ENCODE measurements at places on chromosomes 3 and 15.

- DNase-seq = no peak
These were observed 23.0 kb downstream of the LIMD1 start for GRCh38 chr3:45617430-45618080.

DNA sequence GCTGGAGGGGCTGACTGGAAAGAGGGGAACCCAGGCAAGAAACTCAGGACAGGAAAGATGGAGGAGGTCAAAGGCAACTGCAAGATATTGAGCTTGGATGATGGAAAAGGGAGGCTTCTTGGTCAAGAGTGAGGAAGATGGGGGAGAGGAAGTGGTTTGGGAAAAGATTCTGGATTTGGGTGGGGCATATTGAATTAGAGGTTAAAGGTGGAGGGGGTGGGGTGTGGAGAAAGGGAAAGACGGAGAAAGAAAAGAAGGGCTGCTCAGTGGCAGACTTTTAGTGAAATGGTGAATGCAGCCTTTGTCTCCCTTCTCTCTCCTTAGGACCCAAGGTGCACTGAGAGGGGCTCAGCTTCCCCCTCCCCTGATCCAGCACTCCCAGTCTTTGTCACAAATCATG lies 655 bp upstream of the FAM3D start:
- DNase-seq = no peak

- no peak for DNase-seq
These were observed 86.1 kb downstream of the TJP1 start for GRCh38 chr15:29736012-29736743.

DNA sequence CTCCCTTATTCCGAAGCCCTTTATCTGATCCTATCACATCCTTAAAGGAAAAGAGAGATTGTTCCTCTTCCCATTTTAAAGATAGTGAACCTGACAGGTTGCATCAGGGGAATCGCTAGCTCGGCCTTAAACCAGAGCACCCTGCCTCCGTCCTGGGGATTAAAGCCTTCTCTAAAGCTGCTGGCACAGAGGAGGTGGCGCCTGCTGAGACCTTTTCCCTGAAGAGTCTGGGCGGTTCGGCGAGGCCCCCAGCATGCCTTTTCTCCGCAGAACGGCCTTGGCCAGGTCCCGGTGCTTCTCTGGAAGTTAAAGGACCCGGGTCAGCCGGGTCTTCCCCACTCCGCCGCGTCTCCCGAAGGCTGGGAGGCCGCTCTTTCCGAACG lies 593 bp downstream of the FAM219B start:
- DNase-seq = peak; percentile 29

- no peak for DNase-seq
These were observed 2.3 kb downstream of the LRRC28 start for GRCh38 chr15:99253381-99254090.

DNA sequence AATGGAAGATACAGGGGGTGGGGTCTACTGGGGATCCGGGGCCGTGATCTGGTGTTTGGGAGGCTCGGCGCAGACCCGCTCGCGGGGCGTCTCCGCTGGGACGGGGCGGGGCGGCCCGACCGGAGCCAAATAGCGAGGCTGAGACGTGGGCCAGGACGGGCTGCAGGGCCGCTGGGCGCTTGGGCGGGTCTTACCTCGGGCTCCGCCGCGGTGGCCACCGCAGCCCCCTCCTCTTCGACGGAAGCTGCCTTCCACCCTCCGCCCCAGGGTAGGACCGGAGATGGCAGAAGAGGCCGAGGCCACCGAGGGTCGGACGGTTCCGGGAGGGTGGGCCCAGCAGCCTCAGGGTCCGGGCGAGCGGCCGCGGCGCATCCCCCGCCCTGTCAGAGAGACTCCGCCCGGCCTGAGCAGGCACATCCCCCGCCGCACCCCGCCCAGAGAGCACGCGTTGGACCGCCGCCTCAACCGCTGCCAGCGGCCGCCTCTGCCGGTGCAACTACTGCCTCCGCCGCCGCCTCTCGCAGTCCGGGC lies 399 bp downstream of the MYO9A start:
- DNase-seq = peak; percentile 41

- no peak for DNase-seq
These were observed 1.9 kb downstream of the TKT start for GRCh38 chr3:53253707-53254508.

DNA sequence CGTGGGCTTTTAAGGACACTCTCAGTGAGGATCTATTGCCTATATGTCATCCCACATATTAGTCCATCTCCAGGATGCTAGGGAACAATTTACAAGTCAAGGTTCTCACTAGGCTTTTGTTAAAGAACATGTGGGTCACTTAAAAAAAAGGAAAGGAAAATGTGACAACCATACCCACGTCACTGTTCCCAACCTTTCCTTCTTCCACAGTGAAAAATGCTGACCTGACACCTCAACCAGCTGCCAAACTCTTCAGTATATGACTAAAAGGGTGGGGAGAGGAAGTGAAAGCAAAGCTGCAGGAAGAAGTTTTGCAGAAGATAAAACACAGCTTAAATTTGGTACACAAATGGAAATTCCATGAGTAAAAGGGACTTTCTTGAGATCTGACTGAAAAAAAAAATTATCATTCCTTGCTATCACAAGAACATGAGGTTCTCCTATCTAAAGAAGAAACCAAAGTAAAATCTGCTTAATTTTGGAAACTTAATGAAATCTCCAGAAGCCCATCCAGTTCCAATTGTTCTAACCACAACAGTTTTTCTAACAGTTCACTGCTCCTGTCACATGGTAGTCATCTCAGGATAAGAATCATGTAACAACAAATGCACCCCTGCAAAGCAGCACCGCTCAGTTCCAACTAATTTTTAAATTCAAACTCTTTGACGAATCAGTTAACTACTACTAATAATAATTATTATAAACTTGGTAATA lies 117.0 kb upstream of the TSPAN3 start:
- no peak for DNase-seq

DNA sequence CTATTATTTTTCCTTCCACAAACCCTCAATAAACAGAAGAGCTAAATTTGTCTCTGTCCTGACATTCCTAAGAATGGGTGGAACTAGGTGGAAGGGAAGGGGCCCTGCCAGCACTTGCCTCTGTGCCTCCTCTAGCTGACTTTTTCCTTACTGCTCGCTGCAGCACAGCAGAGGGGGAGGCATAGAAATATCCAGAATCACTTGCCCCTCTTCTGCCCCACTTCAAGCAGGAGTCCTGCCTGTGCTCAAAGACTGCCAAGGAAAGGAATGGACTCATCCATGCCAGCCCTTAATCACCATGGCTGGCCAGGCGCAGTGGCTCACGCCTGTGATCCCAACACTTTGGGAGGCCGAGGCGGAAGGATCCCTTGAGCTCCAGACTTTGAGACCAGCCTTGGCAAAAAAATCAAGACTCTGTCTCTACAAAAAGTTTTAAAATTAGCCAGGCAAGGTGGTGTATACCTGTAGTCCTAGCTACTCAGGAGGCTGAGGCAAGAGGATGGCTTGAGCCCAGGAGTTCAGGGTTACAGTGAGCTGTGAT lies 51.8 kb downstream of the ADCY5 start:
- no peak for DNase-seq

DNA sequence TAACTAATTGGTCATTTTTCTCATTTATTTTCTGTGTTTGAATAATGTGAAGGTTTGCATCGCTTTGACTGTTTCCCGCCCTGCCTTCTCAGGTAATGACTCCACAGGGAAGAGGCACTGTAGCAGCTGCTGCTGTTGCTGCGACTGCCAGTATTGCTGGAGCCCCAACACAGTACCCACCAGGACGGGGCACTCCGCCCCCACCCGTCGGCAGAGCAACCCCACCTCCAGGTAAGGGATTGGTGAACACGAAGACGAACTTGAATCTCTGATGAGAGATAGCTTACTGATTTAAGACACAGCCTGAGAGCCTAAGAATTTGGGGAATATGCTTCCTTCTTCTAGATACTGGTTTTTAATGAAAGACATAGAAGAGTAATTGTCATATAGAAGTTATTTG lies 22.9 kb downstream of the SNRPN start:
- no peak for DNase-seq

DNA sequence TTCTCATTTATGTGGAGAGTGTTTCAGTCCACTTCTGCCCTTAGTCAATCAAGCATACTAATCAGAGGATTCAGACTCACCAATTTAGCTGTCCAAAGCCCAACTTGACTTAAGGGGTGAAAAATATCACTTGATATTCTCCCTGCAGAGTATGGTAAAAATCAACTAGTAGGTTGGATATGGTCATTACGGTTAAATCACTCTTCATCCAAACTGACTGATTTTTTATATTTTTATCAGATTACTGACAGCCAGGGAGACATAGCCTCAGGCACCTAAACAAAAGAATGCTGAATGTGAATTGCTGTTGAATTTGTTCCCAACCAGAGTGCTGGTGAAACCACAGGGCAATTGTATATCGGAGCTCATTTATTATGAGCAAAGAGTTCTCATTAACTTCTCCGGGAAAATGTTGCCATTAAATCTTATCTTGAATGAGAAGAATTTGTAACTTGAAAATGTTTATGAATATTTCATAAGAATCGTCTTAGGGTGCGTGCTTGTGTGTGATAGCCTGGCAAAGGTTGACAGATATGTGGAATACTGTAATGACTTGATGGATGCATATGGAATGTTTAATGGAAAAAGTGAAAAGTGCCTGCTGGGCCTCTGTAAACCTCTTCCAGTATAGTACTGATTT lies 411.2 kb downstream of the NAALADL2 start:
- no peak for DNase-seq

DNA sequence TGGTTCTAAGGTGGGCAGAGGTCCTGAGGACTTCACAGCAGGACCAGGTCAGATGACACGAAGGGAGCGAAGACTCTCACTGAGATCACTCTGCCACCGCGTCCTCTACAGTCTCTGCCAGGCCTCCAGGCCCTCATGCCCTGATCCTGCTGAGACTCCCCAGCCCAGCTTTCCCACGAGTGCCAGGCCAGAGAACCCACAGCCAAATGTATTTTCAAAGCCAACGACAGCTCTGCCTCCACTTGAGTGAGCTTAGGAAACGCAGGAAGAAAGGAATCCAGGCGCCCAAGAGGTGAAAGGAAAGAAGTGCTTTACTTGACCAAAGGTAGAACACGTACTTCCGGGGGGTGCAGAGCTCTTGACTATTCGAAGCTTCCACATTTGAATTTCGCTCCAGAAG lies 275.0 kb downstream of the XXYLT1 start:
- no peak for DNase-seq

DNA sequence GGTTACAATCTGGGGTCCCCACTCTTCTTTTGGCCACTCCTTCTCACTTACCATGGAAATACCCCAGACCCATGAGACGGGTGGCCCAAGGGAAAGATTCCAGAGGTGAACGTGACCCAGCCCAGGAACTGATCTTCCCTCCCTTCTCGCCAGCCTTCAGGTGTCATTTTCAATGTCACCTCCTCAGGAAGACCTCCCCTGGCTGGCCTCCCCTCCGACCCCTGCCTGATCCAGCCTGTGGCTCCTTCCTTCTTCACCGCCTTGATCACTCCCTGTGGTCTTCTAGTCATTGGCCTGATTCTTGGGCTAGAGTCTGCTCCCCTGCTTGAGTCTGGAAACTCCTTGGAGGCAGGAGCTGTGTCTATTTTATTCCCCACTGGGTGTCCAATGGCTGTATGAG lies 146.1 kb downstream of the SMAD6 start:
- DNase-seq = no peak

GRCh38 chr3:49013738-49014660 lies 4.4 kb downstream of the DALRD3 start:
- DNase-seq = no peak

DNA sequence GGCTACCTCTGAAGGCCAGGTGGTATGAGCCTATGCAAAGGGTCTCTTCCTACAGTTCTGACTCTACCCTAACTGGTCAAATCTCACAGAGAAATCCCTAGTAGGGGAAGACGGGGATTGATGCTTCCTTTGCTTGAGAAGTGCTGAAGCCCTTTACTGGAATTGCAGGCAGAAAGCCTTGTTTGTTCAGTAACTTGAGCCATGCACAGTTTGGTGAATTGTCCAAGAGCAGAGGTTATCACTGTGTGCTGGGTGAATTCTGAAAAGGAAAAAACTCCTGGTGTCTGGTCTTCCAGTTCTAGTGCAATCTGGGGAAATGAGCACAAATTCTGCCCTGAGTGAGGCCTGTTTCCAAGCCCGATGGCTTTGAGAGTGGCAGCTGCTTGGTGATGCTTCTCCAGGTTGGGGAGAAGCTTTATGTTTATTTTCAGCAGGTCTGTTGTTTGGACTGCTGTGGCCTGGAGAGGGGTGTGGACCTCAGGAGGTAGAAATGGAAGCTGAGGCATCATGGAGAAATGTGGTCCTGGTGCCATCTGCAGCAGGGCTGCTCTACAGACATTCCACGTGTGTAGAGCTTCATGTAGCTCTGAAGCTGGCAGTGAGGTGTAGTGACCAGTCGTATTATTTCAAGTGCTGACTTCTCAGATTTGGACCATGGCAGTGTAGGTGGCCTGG lies 60.9 kb downstream of the ARNT2 start:
- no peak for DNase-seq

DNA sequence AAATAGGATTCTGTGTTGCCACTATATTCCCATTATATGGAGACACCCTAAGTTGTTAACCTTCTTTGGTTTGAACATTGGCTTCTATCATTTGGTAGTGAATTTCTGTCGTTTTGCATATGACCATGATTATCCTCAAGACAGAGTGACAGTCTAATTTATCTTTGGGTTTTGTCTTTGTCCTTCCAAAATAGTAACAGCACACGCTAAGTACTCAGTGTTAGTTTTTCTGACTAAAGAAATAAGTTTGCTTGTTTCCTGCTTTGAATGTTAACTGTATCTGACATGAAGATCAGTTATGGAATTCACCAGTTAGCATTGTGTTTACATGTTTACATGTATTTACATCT lies 352.5 kb upstream of the GRM7 start:
- no peak for DNase-seq

DNA sequence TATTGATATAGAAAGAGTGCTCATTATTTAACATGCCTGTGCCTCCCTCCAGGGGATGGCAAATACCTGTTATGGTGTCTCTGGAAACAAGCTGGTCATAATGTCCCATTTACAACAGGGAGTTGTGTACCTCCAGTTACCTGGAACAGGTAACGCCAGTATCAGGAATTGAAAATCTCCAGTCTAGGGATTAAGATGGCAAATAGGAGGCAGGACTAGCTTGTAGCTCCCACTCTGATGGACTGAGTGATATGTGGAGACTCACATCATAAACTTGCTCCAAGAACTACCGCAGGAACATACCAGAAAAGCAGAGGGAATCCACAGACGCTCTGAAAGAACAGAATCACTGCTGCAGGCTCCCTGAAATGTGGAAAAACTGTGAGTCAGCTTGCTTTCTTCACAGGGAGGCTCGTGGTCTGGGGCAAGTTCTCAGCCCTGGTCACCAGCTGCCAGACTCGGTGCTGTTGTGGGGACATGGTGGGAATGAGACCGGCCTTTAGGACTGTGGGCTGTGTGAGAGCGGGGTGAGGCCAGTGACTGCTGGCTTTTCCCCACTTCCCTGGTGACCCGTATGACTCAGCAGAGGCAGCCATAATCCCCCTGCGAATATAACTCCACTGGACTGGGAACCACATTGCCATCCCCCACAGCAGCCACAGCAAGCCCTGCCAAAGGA lies 97.4 kb downstream of the KCNAB1 start:
- no peak for DNase-seq

- no peak for DNase-seq
These were observed 127.2 kb downstream of the ZBTB20 start for GRCh38 chr3:115019900-115020299.

- no peak for DNase-seq
These were observed 148.3 kb upstream of the NPHP3 start for GRCh38 chr3:132870541-132870940.

All from activated effector memory CD4-positive, alpha-beta T cell treated with Interleukin-2 at 50 U/mL for 16 hours (primary cell).